ENCODE measurements at places on chromosomes 7 and 10. TPM values are rescaled to one million over a fixed set of nuclear protein-coding genes. Genes with fewer than 3 reads are reported as not detected.

DNA sequence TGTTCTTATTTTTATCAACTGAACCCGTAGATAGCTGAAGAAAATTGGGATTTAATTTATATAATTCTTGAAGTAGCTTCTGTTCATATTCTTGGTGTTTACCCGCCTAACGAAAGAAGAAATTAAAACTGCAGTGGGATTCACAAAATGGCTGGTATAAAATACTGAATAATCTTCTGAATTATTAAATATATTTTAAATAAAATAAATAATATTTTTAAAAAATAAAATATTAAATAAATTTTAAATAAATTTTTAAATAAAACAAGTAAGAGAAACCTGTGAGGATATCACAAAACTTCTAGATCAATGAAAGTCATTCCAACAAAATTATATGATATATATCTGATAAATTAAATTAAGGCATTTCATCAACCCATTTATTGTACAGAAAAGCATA, 99.4 kb downstream of the CNOT4 start:
- DNase-seq: no peak

SLC25A13 gene
- 11.8 TPM for total RNA-seq

PNLIPRP1 gene
- 0.60 TPM for total RNA-seq

DNA sequence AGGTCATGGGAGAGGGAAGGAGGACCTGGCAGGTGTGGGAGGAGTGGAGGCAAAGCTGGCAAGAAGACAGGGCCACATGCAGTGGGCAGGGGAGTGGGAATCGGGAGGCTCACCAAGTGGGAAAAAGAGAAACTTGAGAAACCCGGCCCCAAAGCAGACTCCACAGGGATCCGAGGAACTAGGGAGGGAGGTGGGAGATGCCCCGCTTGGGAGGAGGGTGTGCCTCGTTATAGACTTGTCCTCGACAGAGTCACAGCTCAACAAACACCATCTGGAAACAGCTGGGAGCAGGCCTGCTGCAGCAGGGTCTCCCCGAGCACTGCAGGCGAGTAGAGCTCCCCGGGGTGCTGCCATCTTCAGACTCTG, 54.8 kb downstream of the MKI67 start:
- no peak for DNase-seq

CNTNAP2 gene
- 0.30 TPM for total RNA-seq
